ENCODE measurements at places on chromosomes 7 and 10.

DNA sequence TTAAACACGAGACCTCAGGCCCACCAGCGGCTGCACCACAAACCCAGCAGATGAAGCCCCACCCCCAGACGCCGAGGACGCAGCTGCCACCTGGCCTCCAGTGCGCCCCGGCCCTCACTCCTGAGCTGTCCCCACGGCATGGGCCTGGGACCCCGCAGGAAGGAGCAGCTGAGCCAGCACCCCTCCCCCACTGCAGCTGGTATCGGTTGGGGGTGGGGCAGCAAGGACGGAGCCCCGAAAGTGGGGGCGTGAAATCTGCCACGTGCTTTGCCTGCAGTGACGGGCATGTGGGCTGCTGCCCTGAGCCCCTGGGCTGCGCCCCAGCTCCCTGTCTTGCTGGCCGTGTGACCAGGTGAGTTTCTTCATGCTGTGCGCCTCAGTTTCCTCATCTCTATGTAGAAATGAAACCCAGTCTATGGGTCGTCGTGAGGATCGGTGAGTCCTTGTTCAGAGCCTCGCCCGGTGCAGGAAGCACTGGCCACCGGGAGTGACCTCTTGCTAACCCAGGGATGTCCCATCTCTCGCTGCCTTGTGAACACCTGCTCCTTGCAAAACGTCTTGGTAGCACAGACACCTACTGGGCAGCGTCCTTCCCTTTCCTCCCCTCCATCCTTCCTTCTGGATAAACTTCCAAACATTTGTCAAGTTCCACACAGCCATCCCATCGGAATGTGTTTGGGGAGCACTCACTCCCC, 32.0 kb downstream of the CFAP46 start:
- DNase-seq: no peak

DNA sequence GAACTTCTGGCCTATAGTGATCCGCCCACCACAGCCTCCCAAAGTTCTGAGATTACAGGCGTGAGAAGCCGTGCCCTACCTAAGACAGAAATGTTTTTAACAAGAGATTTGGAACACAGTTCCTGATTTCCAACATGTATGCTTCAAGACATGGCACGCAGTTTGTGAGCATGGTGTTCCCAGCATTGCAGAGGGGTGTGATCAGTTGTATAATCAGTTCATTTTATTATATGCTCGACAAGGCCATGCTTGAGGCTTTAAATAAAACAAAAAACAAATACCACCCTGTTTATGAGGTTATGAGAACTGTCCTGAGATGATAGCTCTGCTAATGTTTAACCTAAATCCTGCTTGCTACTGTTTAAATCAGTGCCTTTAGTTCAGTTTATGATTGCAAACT, 60.2 kb downstream of the TASOR2 start:
- no peak for DNase-seq

- DNase-seq: no peak
Observed at GRCh38 chr10:100282907-100283306, 3.6 kb downstream of the BLOC1S2 start.

DNA sequence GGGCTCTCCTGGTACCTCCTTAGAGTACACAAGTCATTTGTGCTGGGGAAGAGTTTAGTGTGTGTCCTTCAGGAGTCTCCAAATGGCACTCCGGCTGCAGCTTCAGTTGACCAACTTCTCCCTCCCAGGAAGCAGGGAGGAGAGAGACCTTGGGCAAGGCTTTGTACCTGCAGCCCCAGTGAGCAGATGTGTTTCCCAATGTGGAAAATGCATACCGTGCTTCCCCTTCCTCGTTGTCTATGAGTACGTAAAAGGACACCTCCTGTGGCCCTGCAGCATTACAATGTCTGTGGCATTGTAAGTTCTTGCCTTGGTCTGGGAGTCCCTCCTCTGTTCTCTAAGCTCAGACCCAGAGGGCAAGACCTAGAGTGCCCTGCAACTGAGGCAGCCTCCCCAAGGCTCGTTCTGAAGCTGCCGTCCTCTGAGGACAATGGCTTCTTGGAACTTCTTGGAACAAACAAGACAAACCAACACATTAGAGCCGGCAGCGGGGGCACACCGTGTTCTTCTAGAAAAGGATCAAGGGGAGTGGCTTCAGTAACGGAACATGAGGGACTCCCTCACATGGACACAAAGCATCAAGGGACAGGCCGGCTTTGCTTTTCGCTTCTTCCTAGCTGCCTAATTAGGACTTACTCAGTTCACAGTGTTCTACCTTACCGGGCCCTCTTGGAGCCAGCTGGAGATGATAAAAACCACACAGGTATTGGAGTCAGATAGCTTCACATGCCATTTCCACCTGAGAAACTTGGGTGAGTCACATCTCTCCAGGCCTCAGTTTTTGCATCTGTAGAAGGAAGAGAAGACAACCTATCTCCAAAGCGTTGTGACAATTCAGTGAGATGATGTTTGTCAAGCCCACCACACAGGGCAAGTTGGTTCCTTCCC, 20.9 kb upstream of the PPA1 start:
- no peak for DNase-seq

DNA sequence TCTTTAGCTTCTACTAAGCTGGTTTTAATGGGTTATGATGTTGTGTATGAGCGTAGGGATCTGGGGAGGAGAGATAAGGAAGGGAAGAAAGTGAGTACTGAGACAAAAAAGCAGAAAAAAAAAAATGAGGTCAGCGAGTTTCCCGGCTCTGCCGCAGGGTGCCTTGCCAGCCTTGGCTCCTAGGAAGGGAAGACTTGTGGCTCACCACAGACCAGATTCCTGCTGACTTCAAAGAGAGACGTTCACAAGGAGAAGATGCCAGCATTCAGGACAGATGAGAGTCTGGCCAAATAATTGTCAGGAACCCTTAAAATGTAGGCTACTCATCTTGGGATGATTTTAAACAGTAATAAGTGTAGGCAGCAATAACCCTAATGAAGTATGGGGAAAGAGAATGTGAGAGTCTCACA, 11.4 kb upstream of the FAS start:
- DNase-seq: no peak

DNA sequence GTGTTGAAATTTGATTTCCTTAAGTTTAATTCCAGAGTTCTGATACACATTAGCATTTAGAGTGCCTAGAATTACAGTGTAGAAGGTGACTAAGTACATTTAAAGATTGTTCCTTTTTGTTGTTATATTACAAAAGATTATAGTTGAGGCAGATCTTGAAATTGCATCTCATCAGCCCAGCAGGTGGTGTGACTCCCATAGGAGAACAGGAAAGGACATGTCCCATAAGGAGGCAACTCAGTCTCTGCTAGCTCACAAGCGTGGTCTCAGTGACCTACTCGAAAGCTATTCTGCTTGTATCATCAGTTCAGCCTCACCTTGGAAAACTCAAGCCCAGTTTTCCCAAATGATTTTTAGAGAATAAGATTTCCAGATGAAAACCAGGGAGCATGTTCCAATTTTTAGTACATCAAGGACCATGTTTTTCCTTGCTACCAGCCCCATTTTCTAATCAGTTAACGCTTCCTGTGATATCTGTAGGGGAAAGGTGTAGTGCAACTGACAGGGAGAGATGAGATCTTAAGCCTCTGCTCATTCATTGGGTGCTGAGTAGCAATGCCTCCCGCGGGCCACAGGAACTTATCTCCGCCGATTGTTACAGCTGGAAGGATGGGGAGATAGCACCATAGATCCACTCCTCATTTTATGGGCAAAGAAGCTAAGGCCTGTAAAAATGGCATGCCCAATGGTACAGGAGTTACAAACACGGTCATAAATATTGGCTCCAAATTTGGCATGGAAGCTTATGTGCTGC, 1.1 kb upstream of the GNAI1 start:
- no peak for DNase-seq

GRCh38 chr10:43350686-43351085, 20.8 kb upstream of the FXYD4 start:
- no peak for DNase-seq

- DNase-seq: no peak
Observed at GRCh38 chr7:55063633-55064032, 44.8 kb downstream of the EGFR start.

- DNase-seq: no peak
Observed at GRCh38 chr7:67550801-67551436, 554.3 kb downstream of the TYW1 start.

DNA sequence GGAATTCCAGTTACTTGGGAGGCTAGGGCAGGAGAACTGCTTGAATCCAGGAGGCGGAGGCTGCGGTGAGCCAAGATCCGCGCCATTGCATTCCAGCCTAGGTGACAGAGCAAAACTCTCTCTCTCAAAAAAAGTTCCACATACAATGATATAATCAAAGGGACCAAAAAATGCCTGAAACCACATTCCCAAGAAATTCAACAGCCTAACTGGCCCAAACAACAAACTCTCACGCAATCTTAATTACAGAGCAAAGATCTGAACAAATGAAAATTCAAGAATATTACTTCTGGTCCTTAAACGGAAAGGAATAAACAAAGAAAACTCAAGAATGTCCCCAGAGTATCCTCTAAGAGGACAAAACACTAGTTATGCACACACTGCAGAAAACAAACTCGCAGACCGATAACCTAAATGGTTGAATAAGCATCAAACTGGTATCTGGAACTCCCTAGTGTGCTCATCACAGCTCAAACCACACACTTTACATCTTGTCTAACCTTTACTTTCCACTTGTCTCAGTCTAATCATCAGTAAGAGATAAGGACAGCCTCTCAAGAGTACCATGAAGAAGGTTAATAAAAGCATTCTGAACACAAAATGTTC, 3.7 kb downstream of the OGA start:
- no peak for DNase-seq

DNA sequence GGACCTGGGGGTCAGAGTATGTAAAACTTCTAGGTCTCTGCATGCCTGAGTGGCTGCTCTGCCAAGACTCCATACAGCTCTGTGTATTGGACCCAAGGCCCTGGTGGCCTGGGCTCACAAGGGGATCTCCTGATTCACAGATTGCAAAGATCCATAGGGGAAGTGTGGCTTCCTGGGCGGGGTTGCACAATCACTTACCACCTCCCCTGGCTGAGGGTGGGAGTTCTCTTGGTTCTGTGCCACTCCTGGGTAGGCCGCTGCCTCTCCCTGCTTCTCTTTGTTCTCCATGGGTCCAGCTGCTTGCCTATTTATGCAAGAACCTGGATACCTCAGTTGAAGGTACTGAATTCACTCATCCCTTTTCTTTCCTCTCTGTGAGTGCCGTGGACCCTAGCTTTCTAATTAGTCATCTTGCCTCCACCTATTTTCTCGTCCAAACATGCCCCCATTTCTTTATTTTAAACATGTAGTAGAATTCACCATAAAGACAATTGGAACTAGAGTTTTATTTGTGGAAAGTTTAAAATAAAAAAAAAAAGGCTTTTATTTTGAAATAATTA, 18.5 kb upstream of the AGR3 start:
- no peak for DNase-seq

- DNase-seq: no peak
Observed at GRCh38 chr7:148700661-148701064, 2.0 kb downstream of the CUL1 start.

DNA sequence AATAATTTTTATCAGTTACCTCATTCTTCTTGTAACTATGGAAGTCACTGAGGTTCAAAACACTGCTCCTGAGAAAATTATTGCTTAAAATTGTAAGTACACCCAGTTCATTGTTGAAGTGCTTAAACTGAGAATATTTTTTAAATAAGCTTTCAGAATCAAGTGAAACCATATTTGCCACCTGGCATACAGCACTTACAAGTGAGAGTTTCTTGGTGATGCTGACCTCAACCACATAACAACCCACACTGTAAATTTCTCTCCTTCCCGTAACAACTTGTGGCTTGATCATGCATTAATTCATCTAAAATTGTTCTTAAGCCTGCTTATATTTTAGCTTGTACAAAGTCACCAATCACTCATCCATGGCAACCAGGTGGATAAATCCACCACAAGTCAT, 34.0 kb downstream of the IMMP2L start:
- no peak for DNase-seq

DNA sequence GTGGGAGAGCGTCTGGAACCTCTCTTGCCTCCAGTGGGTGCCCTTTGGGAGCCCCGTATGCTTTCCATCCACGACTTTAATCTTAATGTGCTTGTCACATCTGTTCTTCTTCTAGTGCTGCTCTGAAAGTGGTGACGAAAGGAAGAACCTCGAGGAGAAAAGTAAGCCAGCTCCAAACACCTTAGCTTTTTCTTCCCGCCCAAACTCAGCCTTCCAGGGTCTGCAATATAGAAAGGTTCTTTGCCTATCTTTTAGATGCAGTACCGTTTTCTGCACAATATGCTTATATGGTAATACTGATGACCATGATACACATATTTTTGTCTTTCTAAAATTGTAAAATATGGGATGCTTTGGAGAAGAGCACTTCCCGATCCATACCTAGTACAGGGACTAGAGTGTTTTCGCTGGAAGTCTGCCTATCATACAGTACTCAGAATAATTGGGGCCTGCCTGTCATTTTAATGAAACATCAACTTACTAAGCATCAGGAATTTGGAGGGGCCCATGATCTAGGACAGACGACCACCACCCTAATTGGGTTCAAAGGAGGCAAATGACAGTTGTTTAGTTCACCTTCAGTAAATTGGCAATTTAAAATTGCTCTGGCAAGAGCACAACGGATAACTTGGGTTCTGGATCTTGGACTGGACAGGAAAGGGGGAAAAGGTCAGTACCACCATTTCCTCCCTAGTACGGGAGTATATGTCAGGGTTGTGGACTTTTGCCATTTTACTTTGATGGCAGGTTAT, 884 bp downstream of the RINT1 start:
- DNase-seq: no peak

DNA sequence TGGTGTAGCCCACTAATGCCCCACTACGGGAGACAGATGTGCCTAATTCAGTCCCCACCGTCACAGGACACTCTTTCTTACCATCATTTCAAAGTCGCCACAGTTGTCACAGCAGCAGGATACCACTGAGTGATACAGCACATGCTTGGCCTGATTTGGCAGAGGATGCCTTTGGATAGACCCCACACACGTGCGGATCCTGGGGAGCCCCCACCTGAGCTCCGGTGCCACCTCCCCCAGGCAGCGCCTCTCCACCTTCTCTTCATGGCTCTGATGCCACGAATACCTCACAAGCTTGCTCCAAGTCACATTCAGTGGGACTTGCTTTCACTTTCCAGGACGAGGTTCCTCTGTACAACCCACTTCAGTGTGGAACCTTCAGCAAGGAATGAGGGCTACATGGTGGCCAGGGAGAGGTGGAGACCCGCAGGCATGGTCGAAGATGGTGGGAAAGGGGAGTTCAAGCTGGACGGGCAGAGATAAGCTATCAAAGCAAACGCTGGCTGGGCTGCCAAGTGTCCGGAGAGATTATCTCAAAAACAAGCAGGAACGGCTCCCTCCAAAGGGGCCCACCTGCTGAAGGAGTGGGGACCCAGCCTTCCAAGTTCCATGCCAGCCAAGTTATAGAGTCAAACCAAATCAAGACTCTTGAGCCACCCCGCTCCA, 107.4 kb downstream of the ZRANB1 start:
- no peak for DNase-seq

DNA sequence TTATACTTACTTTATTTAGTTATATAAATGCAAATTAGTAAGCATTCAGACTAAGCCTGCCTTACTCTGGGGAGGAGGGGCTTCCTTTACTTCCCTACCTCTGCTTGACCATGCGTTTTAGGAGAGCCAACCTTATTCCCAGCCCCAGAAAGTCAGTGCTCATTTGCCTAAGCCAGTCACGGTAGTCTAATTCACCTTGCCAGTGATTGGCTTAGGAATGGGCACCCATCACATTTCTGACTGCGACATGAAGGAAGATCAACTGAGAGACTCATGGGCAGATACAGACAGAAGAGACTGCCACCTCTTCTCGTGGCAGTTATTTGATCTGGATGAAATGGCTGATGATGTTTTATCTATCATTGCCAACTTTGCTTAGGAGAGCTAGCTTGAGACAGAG, 29.5 kb downstream of the RPA3 start:
- no peak for DNase-seq

Data from type B pancreatic cell (in vitro differentiated cells).